ENCODE measurements at places on chromosomes 16 and 17.

- H3K27me3 ChIP-seq: no peaks in the 10 kb centered on the region
- H3K4me1 ChIP-seq: no peaks in the 10 kb centered on the region
- no peak for DNase-seq
- H3K27ac ChIP-seq: no peak overlapping the region
- H3K4me3 ChIP-seq: no peak overlapping the region
These were observed 4.9 kb downstream of the KRT27 start for GRCh38 chr17:40777459-40777858.

GRCh38 chr16:47949714-47950113 is 206.1 kb downstream of the ABCC12 start:
- H3K4me3 ChIP-seq: no peak overlapping the region
- no peak for DNase-seq
- H3K27me3 ChIP-seq: no peaks in the 10 kb centered on the region
- H3K27ac ChIP-seq: no peak overlapping the region
- H3K4me1 ChIP-seq: no peaks in the 10 kb centered on the region
- H3K36me3 ChIP-seq: no peaks in the 10 kb centered on the region

DNA sequence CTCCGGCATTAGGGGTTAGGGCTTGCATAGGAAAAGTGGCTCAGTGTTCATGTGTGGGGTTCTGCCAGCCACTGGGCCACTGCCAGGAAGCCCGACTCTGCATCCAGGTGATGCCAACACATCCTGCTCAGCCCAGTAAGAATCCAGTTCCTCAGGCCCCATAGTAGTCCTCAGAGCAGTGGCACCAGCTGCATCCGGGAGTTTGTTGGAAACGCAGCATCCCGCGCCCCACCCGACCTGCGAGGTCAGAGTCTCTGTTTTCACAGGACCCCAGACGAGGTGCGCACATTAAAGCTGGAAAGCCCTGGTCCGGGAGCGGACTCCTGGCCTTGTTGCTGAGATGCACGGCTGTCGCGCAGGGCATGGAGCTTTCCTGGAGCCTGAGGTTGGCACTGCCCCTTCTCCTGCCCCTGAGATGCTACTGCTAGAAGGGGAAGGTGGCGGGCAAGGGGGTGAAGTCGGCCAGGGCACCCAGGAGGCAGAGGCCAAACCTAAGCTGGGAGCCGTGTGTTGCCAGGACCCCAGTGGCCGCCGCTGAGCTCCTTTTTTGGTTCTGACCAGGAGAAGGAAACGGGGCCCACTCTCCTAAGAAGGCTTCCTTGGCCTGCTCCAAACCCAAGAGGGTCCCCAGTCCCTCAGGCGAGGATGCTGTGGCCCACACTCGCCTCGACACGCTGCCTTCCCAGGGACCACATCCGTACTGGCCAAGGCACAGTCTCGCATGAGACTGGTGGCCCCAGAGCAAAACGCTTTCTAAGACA is 44.4 kb downstream of the NOS2 start:
- DNase-seq: no peak
- no peaks in the 10 kb centered on the region for H3K36me3 ChIP-seq
- H3K27me3 ChIP-seq: no peaks in the 10 kb centered on the region
- no peaks in the 10 kb centered on the region for H3K4me1 ChIP-seq

DNA sequence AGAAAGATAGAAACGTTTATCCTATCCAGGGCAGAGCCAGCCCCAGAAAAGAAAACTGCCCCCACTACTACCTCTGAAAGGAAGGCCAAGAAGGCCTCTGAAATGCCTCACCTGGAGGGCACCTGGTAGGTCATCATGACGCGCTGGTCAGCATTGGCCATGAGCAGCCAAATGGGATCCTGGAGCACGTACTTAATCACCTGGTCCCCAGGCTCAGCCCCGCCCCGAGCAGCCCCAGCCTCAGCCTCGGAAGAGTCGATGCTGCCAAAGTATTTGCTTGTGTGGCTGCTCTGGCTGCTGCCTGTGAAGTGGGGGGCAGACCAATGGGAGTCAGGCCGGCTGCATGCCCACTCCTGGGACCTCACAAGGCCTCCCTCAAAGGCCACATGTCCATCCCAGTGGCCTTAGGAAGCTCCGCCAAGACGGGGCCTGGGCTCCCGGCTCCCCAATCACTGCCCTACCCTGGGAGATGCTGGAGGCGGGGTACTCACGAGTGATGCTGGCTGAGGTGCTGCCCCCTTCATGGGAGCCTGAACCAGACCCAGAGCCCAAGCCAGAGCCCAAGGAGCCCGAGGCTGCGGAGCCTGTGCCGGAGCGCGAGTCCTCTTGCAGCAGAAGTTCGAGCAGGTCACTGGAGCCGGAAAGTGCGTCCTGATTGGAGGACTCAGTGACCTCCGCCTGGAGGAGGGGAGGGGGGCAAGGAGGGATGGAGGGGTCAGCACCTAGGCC is 9.9 kb downstream of the PER1 start:
- H3K4me1 ChIP-seq: peaks cover 5% of the 10 kb centered on the region
- no peak overlapping the region for H3K4me3 ChIP-seq
- H3K36me3 ChIP-seq: peaks cover 80% of the 10 kb centered on the region
- no peak overlapping the region for H3K27ac ChIP-seq

GRCh38 chr17:27530764-27531391 is 74.6 kb downstream of the KSR1 start:
- H3K4me3 ChIP-seq: no peak overlapping the region
- H3K36me3 ChIP-seq: no peaks in the 10 kb centered on the region
- H3K27ac ChIP-seq: peak overlapping the region; percentile 31
- peaks cover 47% of the 10 kb centered on the region for H3K4me1 ChIP-seq
- H3K27me3 ChIP-seq: no peaks in the 10 kb centered on the region

DNA sequence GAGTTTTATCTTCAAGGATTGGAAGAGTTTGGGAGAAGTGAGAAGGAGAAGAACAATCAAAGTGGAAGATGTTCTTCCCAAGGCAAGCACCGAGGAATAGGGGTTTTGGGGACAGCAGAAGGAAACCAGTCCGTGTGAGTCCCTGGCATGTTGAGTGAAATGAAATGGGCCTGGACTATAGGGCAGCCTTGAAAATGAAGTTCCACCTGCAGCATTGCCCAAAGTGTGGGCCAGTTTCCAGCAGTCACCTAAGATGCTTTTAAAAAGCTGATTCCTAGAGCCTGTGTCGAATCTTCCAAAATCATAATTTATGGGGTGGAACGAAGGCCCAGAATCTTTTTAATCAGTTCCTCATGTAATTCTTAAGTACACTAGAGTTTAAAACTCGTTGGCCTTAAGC is 59.9 kb upstream of the DNAH9 start:
- H3K4me3 ChIP-seq: no peak overlapping the region
- H3K27ac ChIP-seq: no peak overlapping the region
- H3K27me3 ChIP-seq: no peaks in the 10 kb centered on the region
- H3K36me3 ChIP-seq: no peaks in the 10 kb centered on the region
- no peaks in the 10 kb centered on the region for H3K4me1 ChIP-seq

GRCh38 chr16:84348386-84348888 is 19.9 kb upstream of the ATP2C2 start:
- no peaks in the 10 kb centered on the region for H3K4me1 ChIP-seq
- no peak overlapping the region for H3K27ac ChIP-seq
- H3K36me3 ChIP-seq: no peaks in the 10 kb centered on the region
- no peak for DNase-seq
- H3K27me3 ChIP-seq: no peaks in the 10 kb centered on the region

DNA sequence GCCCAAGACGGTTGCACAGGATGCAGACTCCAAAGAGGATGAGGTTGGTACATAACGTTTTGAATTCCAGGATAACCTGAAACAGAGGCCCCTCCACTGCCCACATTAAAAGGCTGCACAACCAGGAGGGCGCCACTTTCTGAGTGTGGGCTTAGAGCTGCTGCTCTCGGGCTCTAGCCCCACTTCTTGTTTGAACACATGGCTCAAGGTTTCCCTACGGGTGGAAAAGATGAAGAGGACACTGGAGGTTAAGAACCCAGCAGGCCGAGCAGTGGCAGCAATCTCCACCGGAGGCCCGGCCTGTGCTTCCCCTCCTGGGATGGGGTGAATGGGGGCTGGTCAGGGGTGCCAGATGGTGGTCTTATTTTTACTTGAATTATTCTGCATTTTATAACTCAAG is 8.0 kb upstream of the TRAP1 start:
- H3K27ac ChIP-seq: no peak overlapping the region
- no peaks in the 10 kb centered on the region for H3K27me3 ChIP-seq
- H3K36me3 ChIP-seq: peaks cover 32% of the 10 kb centered on the region
- H3K4me3 ChIP-seq: no peak overlapping the region
- no peaks in the 10 kb centered on the region for H3K4me1 ChIP-seq
- no peak for DNase-seq
